ENCODE measurements at places on chromosomes 2 and 18. TPM values are rescaled to one million over a fixed set of nuclear protein-coding genes. Genes with fewer than 3 reads are reported as not detected.

GRCh38 chr2:177058747-177059146 lies 153.8 kb upstream of the HNRNPA3 start:
- DNase-seq, result no peak

DNA sequence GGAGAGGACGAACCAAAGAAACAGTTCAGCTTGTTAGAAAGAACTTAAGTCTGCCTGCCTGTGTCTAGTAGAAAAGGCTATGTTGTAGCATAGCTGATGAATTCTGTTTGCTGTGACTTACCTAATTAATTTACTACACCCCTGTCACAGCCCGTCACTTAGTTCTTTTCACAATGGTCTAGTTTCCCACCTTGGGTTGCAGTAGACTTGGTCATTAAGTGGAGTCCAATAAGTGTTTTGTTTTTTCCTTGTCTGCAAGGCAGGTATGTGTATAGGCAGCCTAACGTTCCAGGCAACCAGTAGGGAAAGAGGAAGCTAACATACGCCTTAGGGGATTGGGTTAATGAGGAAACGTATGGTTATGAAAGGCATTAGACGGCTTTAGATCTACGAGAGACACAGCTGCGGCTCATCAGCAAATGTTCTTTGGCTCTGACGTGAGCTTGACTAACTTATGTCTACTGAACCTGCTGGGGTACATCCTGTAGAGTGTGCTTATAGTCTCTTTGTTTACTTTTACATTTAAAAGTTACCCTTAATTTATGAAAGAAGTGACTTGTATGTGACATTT lies 180.1 kb downstream of the PRPF40A start:
- DNase-seq, result peak; percentile 65

- DNase-seq, result no peak
Measured at GRCh38 chr2:160145471-160145870, 54.6 kb downstream of the ITGB6 start.

- no peak for DNase-seq
Measured at GRCh38 chr2:189952536-189953109, 109.9 kb downstream of the MSTN start.

GRCh38 chr18:40152859-40153258 lies 1802.2 kb upstream of the PIK3C3 start:
- no peak for DNase-seq

- DNase-seq, result no peak
Measured at GRCh38 chr2:11359865-11360264, 15.4 kb upstream of the ROCK2 start.

- DNase-seq, result no peak
Measured at GRCh38 chr18:35770376-35771014, 189.0 kb downstream of the GALNT1 start.

DNA sequence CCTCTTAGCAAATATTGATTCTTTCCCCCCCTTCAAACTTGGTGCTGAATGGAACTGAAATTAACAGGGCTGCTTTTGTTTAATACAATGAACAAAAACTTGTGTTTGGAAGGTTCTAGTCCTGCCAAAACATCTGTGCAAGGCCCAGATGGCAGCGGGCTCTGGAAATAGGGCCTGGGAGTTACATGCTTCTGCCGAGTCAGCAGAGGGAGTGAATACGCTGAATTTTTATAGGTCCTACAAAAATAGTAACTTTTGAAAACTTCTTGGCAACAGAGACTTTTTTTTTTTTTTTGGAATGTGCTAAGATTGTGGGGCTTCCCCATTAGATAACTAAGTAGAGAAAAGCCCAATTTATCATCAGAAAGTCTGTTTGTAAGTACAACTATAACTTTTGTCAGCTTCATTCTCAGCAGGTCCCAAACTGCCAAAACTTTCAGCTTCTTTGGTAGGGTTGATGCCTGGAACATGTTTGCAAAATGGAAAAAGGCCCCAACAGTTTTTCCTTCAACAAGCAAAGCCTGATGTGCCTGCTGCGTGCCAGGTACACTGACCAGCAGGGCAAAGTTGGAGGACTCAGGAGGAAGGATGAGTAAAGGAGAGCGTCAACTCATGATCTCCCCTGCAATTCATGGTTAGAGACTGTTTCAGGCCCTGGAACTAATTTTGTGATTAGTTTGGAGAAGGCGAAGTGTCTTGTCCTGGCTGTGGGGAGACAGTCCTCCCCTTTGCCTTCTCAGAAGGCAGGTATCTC lies 45.1 kb upstream of the HDAC4 start:
- DNase-seq, result peak; percentile 77

GRCh38 chr18:21672521-21673267 lies 31.9 kb downstream of the ABHD3 start:
- peak; percentile 62 for DNase-seq

- DNase-seq, result no peak
Measured at GRCh38 chr2:21890041-21890440, 766.3 kb downstream of the TDRD15 start.

DNA sequence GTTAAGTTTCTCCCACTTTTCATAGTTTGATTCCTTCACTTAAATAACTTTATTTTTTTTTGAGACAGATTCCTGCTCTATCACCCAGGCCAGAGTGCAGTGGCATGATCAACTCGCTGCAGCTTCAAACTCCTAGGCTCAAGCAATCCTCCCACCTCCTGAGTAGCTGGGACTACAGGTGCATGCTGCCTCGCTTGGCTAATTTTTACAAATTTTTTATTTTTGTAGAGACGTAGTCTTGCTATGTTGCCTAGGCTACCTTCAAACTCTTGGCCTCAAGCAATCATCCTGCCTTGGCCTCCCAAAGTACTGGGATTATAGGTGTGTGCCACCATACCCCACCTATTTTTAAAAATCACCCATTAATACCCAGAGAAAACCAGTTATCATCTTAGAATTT lies 14.2 kb upstream of the WIPF1 start:
- no peak for DNase-seq

GRCh38 chr2:235737840-235738239 lies 244.0 kb downstream of the AGAP1 start:
- DNase-seq, result no peak

DNA sequence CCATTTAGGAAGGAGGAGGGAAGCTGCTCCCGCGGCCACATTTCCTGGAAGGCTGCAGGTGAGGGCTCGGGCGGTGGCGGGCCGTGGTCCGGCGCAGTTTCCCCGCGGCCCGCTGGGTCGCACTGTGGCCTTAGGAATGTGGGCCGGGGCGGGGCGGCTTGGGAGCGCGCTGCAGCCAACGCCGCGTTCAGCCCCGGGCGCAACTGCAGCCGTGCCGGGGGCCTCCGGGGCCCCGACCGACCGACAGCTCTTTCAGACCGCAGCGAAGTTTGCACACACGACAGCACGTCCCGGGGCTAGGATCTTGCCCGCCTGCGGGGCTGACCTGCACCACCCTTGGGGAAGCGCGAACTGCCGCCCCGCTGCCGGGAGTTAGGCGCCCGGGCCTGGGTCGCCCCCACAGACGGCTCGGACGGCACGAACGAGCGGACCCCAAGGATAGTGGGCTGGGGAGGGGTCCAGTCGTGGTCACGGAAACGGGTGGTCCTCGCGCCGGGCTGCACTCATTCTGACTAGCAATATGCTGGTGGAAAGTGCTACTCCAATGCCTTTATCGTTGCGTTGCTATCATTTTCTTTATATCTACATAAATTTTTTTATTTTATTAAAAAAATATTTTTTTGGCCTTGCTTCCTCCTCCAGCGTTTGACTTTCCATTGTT lies 69.9 kb upstream of the DLX2 start:
- peak; percentile 92 for DNase-seq

- no peak for DNase-seq
Measured at GRCh38 chr2:119469661-119470297, 38.1 kb downstream of the TMEM37 start.

GRCh38 chr18:22848615-22849014 lies 84.5 kb upstream of the RBBP8 start:
- no peak for DNase-seq

- no peak for DNase-seq
Measured at GRCh38 chr2:150156876-150157275, 330.6 kb downstream of the RND3 start.

GRCh38 chr2:15931319-15931890 lies 8.9 kb upstream of the MYCN start:
- DNase-seq, result no peak

DNA sequence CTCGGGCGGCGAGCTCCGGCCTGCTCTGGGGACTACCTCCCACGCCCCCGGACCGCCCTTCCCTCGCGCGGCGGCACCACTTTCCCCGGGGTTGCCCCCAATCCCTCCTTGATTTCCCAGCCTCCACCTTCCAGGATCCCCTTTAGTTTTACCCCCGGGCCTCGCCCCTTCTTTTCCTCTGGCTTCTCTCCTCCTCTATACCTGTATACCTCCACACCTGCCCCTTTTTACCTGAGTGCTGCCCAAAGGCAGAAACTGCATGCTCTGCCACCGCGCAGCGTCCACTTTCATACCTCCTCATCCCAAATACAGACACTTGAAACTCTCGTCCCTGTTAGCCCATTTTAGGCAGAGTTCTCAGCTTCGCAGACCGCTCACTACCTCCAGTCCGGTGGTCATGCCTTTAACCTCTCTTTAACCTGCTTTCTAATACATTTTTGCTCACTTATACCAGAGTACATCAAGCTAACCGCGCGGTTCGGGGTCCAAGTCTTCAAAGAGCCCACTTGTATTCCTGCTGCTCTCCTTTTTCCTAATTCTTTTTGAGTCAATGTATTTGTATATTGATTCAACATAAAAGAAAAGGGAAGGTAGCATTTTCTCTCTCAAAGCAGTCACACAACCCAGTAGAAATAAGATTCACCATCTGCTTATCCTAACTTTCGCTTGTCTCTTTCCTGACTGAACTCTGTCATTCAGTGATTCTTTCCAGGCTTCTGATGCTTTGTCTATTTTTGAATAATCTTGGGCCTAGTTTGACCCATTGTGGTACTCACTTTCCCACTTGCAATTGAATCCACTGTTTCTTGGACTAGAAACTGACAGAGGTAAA lies 901 bp downstream of the SPOPL start:
- DNase-seq, result peak; percentile 27

GRCh38 chr2:132901661-132902060 lies 231.7 kb upstream of the LYPD1 start:
- DNase-seq, result no peak

DNA sequence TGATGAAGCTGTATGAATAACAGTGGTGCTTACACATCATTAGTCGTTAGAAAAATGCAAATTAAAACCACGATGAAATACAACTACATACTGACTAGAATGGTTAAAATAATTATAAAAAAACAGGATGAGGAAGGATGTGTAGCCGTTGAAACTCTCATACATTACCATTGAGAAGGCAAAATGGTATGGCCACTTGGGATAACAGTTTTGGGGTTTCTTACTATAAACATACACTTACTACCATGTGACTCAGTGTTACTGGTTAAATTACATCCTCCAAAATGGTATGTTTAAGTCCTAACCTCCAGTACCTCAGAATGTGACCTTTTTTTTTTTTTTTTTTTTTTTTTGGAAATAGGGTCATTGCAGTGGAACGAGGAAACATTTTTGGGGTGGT lies 58.4 kb downstream of the UBE2E3 start:
- no peak for DNase-seq

DNA sequence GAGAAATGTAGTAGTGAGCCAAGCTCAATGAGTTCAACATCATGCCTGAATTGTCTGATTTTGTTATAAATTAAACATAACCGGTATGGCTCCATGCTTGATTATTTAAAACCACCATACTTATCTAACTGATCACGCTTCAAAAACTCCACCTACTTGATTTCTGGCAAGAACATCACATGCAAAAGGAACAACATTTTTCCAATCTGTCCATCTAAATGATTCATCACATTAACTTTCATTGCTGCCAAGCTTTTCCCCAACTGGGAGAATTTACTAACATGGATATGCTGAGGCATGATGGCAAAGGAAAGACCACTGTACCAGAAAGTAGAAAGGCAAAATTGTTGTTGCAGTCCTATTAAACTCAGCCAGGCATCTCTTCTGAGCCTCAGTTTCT lies 286.8 kb downstream of the TRIB2 start:
- DNase-seq, result no peak

DNA sequence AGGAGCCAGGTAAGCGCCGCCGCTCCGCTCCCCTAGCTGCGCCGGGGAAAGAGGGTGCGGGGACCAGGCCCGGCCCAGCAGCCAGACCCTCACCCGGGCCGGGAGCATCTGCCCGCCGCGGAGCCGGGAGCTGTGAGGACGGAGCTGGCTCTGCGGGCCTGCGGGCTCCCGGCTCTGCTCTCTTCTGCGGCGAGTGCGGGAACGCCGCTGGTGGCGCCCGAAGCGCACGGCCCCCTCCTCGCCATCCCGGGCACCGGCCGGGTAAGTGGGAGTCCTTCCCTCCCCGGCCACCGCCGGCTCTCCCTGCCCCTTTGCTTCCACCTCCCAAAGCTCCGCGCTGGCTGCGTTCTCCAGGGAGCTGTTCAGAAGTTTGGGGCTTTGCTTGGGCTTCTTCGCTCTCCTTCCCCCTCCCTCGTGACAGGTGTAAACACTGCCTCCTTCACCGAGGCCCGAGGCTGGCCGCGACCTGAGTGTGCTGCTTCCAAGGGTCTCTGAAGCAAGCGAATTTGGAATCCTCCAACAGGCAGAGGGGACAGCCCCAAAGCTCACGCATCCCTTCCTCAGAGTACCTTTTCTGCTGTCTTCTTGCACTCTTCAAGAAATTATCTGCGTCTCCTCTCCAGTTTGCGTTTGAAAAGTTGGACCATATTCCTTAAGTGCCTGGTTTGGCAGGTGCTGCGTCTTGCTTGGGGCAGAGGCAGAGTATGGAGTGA lies 632 bp downstream of the AFTPH start:
- DNase-seq, result peak; percentile 73

DNA sequence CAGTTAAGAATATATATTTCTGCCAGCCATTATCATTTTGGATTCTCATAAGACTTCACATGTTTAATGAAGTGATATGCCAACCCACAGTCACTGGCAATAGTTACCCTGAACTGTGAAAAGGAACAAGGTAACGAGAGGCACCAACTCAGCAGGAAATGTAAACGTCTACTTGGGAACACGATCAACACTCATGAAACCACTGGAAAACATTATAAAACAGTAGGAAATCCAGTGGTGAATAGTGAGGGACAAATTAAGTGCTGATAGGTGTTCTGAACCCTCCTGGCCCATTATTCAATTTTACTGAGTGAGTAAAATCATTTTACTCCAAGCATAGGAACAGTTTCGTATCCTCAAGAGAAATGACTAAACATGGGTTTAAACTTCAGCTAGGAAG lies 17.1 kb downstream of the CCDC68 start:
- DNase-seq, result no peak

The CDCA7 gene
- 0.61 TPM for polyA plus RNA-seq

The CASP10 gene
- polyA plus RNA-seq, result 4.9 TPM

The CHN1 gene
- polyA plus RNA-seq, result 5.7 TPM

The LRP1B gene
- polyA plus RNA-seq, result 0.12 TPM

Measured in stomach (tissue), 19 donors.